ENCODE measurements at places on chromosomes 16 and 17. TPM values are rescaled to one million over a fixed set of nuclear protein-coding genes. Genes with fewer than 3 reads are reported as not detected.

- H3K36me3 ChIP-seq = peaks cover 35% of the 10 kb centered on the region
- H3K4me3 ChIP-seq = peak overlapping the region; percentile 65
- H3K27me3 ChIP-seq = no peaks in the 10 kb centered on the region
- peak overlapping the region; percentile 72 for H3K27ac ChIP-seq
These were observed 600 bp upstream of the BLTP2 start for GRCh38 chr17:28645576-28645939.

DNA sequence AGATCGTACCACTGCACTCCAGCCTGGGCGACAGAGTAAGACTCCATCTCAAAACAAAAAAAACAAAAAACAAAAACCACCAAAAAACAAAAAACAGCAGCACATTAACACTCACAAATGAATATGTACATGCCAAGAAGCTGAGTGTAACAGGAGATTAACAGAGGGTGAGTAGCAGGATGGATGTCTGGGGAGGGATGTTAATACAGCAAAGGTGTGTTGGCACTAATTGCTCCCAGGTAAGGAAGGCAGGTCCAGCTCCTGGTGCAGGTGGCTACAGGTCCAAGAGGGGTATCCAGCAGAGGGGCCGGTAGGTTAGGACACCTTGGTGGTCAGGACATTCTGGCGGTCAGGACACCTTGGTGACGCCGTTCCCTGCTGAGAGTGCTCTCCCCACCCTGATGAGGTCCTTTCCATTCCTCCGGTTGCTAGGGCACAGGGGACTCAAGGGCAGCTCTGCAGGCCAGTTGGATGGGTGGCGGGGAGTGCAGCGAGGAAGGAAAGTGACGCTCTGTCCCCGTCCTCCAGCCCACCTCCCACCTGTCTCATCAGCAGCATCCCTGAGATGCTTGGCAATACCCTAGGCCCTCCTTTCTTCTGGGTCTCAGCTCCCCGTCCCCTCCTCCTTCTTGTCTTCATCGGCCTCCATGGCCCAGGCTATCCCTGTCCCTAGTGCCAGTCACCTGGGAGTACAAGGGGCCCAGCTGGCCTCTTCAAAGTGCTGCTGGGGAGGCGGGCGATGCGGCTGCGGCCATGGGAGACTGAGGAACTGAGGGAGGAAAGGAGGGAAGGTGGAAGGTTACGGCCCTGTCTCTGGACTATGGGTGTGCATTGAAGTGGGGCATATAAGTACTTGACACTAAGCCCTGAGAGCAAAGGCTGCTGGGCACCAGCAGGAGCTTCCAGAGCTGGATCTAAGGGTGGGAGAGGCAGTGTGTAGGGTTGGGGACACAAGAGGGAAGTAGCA is 10.7 kb upstream of the GFAP start:
- peaks cover 5% of the 10 kb centered on the region for H3K4me1 ChIP-seq
- H3K27me3 ChIP-seq = no peaks in the 10 kb centered on the region
- H3K27ac ChIP-seq = no peak overlapping the region
- no peak overlapping the region for H3K4me3 ChIP-seq
- DNase-seq = no peak

GRCh38 chr17:30950189-30950588 is 20.6 kb upstream of the RNF135 start:
- no peaks in the 10 kb centered on the region for H3K27me3 ChIP-seq
- no peak overlapping the region for H3K27ac ChIP-seq
- H3K4me1 ChIP-seq = peaks cover 21% of the 10 kb centered on the region
- no peak overlapping the region for H3K4me3 ChIP-seq

The PRAC2 gene
- total RNA-seq = not detected

DNA sequence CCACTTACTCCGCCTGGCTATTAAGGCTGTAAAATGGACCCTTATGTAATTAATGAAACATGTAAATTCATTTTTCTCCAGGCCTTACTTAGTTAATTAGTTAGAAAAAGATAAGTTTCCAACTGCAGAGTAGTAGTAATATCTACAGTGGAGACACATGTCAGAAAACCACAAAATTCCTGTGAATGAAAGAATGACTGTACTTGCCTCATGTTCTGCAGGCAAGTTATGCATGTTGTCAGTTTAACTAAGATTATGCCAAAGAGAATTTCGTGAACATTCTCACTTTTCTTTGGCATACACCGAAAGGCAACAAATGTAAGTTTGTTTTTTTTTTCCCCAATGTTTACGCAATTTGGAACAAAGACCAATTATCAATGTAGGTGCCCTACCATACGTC is 16.8 kb upstream of the CCL1 start:
- no peak for DNase-seq
- no peak overlapping the region for H3K27ac ChIP-seq
- no peaks in the 10 kb centered on the region for H3K27me3 ChIP-seq
- no peak overlapping the region for H3K4me3 ChIP-seq
- H3K36me3 ChIP-seq = no peaks in the 10 kb centered on the region
- H3K4me1 ChIP-seq = peaks cover 13% of the 10 kb centered on the region

DNA sequence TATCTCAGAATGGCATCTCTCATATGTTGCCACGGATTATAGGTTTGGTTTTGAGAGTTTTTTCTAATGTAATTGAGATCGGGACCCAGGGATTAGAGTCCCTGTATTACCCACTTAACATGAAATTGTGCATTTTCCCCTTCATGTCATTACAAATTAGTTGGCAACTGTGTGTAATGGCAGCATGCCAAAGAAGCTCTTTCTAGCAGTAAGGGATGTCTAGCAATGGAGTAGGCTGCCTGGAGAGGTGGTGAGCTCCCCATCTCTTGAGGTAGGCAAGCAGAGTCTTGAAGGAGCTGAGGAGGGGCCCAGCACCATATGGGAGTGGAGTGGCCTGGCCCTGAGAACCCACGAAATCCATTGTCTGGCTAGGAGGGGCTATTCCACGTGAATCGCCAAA is 10.0 kb upstream of the KATNB1 start:
- no peaks in the 10 kb centered on the region for H3K27me3 ChIP-seq
- DNase-seq = no peak
- no peak overlapping the region for H3K27ac ChIP-seq
- no peak overlapping the region for H3K4me3 ChIP-seq
- no peaks in the 10 kb centered on the region for H3K36me3 ChIP-seq

- H3K27ac ChIP-seq = no peak overlapping the region
- H3K27me3 ChIP-seq = no peaks in the 10 kb centered on the region
- no peak overlapping the region for H3K4me3 ChIP-seq
- H3K36me3 ChIP-seq = no peaks in the 10 kb centered on the region
- no peak for DNase-seq
- H3K4me1 ChIP-seq = peaks cover 4% of the 10 kb centered on the region
These were observed 151.8 kb downstream of the PITPNC1 start for GRCh38 chr17:67528751-67529436.

GRCh38 chr17:74374858-74375257 is 7.6 kb downstream of the GPR142 start:
- no peak overlapping the region for H3K27ac ChIP-seq
- H3K36me3 ChIP-seq = no peaks in the 10 kb centered on the region
- H3K4me3 ChIP-seq = no peak overlapping the region
- no peak for DNase-seq
- H3K4me1 ChIP-seq = no peaks in the 10 kb centered on the region

DNA sequence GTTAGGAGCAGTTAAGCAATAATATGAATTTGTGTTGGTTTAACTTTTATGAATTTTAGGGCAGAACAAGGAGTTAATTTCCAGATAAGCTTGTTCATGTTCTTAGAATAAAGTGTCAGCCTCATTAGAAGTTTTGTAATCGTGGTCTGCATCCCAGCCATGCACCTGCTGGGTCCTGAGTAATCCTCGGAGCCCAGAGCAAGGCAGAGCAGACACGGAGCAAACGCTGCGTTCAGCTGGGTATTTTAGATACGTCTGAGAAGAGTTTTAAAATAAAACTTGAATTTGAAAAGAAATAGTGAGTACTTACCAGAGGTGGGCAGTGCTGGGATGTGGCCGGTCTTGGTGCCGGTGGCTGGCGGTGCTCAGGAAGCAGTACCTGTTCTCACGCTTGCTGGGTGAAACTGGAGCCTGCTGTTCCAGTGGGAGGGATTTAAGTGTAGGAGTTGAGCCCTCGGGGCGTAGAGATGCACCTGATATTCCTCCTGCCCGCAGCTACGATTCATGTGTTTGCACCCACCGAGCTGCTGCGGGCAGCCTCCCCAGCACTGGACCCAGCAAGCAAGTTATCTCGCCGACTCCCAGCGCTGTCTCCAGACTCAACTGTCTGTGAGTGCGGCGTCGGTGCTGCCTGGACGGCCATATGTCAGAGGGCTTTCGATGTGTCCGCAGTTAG is at the start of gene ZNF750:
ZNF750 (minus strand) TSS at position 406 of the 676 bp plus-strand sequence. CDS start 7,568 bp downstream, outside the sequence.
- no peaks in the 10 kb centered on the region for H3K27me3 ChIP-seq
- H3K4me3 ChIP-seq = no peak within 1 kb of the TSS
- DNase-seq = no peak
- H3K4me1 ChIP-seq = no peaks in the 10 kb centered on the region
- H3K36me3 ChIP-seq = no peaks in the 10 kb centered on the region
